Ovary (tissue), 10 donors: ENCODE measurements at places on chromosomes 1 and 21.

- no peak for DNase-seq
Measured at GRCh38 chr1:70034403-70034802, 171.0 kb downstream of the LRRC40 start.

GRCh38 chr1:185759061-185759460 is 24.9 kb downstream of the HMCN1 start:
- no peak for DNase-seq

- DNase-seq = no peak
Measured at GRCh38 chr21:43813656-43813980, 24.2 kb downstream of the RRP1 start.

DNA sequence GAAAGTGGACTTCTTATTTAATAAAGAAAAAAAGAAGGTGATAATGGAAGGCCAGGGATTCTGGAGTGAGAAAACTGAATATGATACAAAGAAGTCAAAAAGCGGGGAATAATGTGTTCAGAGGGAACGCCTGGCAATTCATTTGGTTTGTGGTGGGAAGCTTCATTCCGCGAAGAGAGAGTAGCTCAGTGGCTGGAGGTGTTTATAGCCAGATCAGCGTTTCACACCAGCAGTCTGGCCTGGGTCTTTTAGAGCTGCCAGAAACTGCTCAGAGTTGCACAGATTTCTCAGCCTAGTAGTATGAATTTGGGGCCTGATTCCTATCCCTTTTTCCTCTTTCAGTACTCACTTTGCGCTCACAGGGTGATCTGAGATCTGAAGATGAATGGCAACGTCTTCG is 67.8 kb upstream of the IPO9 start:
- DNase-seq = no peak

DNA sequence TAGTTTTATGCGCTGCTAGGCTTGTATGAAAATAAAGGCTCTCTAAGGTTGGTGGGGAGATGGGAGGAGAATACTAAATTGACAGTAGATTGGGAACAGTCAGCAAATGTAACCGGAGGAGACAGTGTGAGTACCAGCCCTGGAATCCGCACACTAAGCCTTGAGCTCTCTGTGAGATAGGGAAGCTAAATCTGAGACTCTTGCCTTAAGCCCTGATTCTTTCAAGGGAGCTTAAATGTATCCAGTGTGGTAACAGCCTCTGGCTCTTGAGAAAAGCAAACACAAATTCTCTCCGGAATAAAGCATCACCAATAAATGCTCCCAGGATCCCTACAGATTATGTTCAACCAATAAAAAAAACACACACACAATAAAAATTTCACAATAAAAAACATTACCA is 33.0 kb upstream of the PDPN start:
- no peak for DNase-seq

DNA sequence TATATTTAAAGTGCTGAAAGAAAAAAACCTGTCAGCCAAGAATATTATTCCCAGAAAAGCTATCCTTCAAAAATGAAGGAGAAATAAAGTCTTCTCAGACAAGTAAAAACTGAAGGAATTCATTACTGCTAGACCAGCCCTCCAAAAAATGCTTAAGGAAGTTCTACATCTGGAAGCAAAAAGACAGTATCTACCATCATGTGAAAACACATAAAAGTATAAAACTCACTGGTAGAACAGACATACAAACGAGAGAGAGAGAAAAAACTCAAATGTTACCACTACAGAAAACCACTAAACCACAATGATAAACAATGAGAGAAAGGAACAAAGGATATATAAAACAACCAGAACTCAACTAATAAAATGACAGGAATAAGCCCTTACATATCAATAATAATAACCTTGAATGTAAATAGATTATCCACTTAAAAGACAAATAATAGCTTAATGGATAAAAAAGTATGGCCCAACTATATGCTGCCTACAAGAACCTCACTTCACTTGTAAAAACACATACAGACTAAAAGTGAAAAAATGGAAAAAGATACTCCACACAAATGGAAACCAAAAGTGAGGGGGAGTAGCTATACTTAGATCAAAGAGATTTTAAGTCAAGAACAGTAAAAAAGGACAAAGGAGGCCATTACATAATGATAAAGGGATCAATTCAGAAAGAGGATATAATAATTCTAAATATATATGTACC is 22.0 kb downstream of the NSL1 start:
- DNase-seq = no peak

DNA sequence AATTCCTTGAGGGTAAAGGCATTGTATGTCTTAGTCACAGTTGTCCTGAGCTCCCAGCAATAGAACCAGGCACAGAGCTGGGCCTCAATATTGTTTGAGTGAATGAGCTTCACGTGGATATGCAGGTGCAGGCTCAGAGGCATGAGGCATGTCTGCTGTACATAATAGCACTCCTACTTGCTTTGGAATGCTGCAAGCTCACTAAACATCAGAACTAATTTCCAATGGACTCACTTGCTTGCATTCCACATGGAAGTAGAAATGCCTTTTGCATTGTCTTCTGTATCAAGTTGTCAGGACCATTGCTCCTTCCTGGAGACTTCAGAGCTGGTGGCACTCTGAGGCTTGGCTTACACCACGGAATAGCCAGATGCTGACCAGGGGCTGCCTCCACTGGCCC is 37.1 kb downstream of the INAVA start:
- DNase-seq = no peak
